NCI-H82 (cell line): ENCODE measurements at places on chromosomes 2 and 18.

- DNase-seq: no peak
Observed at GRCh38 chr2:212488611-212489010, 50.0 kb downstream of the ERBB4 start.

DNA sequence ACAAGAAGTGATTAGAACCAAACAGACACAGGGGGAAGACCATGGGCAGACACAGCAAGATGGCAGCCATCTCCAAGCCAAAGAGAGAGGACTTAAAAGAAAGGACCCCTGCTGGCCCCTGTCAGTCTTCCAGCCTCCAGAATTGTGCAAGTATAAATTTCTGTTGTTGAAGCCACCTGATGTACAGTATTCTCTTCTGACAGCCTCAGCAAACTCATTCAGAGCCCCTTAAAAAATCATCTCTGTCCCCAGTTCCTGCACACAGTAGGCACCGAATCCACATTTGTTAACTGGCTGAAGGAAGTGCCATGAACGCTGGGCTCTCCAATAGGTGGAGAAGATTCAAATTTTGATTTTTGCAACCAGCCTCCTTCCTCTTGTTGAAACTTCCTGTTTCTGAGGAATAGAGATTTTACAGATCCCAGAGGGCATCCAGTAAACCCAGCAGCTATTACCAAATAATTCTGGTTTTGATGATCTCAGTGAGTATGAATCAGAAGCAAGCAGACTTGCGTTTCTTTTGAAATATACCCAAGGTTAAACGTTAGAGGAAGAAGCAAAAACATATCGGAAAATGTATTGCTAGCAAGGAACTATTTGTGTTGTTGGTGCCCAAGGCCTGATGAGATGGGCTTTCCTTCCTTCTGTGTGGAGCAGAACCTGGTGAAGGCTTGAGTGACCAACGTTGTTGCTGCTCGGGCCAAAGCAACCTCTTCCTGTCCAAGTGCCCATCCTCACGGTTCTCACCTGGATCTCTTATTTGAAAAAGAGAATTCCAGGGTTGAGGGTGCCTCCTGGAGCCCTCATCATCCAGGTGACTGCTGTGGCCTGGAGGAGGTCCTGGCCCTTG is 47.7 kb upstream of the PLB1 start:
- no peak for DNase-seq

GRCh38 chr18:33356735-33357134 is 83.8 kb downstream of the CCDC178 start:
- no peak for DNase-seq

DNA sequence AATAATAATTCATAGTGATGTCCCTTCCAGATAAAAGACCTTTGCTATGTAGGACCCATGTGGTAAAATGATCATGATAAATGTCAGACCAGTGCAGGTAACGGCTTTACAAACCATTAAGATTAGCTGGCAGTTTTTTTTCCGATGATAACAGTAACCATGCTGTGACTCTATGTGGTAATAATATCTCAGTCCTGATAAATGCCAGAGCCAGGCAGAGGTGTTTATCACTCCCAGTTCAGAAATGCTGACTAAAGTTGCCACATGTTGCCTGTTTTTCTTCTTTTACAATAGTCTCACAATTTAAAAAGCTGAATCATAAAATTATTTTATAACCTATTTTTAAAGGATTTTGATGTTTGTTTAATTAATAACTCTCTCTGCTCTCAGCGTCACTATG is 565.1 kb downstream of the ARHGAP15 start:
- no peak for DNase-seq

DNA sequence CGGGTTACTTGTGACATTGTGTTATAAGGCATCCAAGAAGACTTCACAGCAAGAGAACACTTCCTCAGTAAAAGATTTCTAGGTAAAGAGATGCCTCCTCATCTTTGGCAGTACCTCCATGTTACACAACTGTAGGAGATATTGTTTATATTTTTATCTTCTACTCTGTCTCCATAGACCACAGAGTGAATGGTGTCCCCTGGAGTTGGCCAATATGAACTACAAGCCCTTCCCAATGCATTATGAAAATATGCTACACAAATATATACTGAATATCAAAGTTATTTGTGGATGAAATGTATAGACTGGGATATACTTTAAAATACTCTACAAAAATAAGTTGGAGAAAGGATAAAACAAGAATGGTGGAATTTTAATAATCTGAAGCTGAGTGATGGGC is 46.7 kb downstream of the MBOAT2 start:
- no peak for DNase-seq

GRCh38 chr2:237662671-237663093 is 35.3 kb downstream of the LRRFIP1 start:
- peak; percentile 96 for DNase-seq

DNA sequence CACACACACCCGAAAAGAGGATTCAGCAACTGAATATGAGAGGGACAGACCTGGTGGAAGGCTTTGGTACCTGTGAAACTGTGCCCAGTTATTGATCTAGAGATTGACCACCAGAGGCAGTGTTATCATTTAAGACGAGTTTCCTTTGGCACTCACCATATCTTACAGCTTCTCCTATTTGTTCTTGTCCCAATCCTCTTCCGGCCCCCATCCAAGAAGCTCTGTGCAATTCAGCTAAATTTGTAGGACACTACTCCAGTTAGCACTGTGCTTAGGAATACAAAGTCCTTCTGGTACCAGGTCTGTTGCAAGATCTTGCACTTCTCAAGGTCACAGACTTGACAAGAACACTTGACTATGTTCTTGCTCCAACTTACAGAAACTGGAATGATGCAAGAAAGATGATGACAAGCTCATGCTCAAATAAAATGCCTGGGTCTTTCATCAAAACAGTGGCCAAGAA is 177.7 kb downstream of the TMEM247 start:
- DNase-seq: peak; percentile 81

DNA sequence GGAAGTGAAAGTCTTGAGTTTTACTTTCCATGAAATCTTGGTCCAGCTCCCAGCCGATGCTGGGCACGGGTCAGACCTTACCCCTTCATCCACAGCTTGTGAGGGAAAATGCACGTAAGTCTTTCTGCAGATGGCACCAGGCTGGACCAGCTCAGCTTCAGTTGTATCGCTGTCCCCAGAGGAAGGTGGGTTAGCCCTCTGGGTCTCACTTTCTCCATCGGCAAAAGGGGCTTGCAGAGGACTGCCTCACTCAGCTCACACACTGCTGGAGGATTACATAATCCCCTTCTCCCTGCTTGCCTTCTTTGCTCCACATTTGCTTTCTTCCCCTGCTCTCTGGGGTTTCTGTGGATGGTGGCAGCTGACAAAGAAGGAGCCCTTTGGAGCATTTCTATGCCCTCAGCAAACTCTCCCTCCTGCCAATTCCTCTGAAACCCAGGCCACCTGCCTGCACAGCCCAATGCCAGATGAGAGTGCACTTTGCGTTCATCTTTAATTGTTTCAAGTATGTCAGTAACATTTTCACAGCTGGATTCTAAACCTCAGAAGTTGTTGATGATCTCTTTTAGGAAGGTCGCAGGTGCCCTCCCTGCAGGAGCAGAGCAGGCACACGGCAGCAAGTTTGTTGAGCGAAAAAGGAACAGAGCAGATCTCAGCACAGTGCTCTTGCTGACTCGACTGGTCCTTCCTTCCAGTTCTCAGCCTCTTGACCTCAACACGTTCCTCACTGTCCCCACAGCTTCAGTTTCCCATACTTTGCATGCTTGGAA is 155.6 kb upstream of the GLI2 start:
- DNase-seq: no peak

- no peak for DNase-seq
Observed at GRCh38 chr2:146544701-146545100, 1300.1 kb upstream of the ACVR2A start.

- no peak for DNase-seq
Observed at GRCh38 chr18:61542596-61542995, 209.4 kb downstream of the CDH20 start.

- no peak for DNase-seq
Observed at GRCh38 chr2:1995584-1995983, 251.3 kb upstream of the PXDN start.

DNA sequence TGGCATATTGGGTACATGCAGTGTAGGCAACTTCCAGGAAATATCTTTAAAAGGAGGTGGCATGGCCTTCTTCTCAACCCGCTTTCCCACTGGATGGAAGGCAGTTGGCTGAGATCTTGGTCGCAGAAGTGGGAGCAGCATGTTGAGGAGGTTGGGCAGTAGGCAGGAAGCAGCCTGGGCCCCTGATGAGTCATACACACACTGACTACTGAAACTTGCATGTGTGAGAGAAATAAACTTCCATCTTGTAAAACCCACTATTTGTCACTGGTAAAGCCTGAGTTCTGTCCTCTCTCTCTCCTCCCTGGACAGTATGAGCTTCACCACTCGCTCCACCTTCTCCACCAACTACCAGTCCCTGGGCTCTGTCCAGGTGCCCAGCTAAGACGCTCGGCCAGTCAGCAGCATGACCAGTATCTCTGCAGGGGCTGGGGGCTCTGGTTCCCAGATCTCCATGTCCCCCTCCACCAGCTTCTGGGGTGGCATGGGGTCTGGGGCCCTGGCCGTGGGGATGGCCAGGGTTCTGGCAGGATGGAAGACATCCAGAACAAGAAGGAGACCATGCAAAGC is 233.8 kb upstream of the SPRED2 start:
- DNase-seq: no peak

GRCh38 chr18:57466745-57467409 is 31.7 kb downstream of the ONECUT2 start:
- no peak for DNase-seq

DNA sequence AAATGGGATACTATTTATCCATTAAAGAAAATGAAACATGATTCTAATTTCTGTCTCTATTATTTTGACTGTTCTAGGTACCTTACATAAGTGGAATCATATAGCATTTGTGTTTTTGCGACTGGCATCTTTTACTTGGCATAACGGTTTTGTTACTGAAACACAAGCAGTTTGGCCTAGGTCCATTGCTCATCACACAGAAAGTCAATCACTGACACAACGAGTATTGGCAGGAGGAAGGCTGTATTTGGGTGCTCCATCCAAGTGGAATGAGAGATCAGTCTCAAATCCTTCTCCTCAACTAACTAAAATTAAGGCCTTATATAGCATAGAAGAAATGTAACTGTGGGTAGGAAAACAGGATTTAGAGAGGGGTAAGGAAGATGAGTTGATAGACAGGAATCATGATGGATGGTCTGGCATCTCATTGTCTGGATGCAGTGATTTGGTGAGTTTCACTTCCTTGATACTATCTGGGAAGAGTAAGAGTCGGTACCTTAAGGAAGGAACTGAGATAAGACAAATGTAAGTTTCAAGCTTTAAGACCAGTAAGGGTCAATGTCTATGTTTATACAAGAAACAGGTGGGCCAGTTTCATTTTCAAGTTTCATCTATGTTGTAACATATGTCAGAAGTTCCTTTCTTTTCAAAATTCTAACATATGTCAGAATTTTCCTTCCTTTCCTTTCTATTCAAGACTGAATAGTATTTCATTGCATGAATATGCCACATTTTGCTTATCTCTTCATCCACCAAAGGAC is 276.9 kb upstream of the RAB6C start:
- DNase-seq: no peak

GRCh38 chr2:119234021-119235019 is 10.7 kb downstream of the STEAP3 start:
- DNase-seq: peak; percentile 69

- no peak for DNase-seq
Observed at GRCh38 chr2:33503002-33503401, 26.6 kb downstream of the RASGRP3 start.

GRCh38 chr2:220999356-220999755 is 572.7 kb downstream of the EPHA4 start:
- DNase-seq: no peak

DNA sequence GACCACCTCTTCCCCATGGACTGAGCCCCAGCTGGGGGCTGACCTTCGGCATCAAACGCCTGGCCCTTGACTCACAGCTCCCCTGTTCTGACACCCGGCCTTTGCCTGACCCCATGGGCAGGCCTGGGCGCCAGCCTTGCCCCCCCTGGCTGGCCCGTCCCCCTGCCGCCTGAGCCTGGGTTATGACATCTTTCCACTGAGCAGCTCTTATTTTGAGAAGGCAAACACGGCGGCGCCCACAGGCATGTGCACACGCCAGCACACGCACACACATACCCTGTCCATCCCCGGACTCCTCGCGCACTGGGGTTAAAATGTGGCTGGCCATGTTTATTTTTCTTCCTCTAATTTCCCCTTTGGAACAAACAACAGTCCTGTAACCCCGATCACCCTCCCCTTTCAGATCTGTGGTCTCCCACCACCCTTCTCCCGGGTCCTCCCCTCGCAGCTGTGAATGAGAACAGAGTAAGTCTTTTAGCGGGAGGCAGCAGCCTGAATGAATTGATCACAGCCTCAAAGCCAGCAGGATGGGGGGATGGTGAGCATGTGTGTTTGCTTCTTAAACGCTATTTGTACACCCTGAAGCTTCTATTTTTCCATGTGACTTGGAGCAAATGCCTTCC is 11.8 kb upstream of the ATOH8 start:
- DNase-seq: peak; percentile 94

GRCh38 chr2:120851116-120851773 is 115.6 kb downstream of the GLI2 start:
- DNase-seq: no peak

- no peak for DNase-seq
Observed at GRCh38 chr2:120859128-120859527, 123.5 kb downstream of the GLI2 start.

DNA sequence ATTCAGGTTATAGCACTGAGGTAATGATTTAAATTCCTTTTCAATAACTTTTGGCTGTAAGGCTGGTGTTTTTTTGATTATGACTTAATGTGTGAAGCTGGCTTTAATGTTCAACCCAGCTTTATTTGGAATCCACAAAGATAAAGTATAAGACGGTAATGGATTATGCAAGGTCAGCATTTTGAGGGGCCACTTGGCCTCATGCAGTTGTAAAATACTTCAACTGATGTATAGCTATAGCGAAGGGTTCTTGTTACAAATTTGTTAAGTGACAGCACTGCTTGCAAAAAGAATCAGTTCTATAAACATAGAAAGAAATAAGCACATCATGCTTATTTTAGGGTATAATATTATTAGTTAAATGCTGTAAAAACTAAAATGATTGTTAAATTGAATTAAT is 36.6 kb downstream of the LRP1B start:
- no peak for DNase-seq

DNA sequence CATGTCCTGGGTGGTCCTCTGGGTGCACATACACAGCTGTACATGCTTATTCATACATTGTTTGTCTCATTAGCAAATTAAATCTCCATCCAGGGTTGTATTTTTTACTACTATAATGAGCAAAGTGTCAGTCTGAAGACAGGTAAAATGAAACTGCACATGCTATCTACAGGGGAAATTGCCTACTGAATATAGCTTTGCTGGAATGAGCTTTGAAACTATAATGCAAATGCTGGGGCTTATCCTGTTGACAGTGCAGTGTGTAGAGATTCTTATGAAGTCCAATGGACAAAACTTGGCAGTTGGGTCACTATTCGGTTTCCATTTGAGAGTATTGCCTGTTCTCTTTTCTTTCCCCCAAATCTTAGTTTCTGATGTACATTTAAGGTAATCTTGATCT is 292.8 kb upstream of the LRP1B start:
- no peak for DNase-seq

GRCh38 chr18:48376934-48377333 is 32.2 kb downstream of the ZBTB7C start:
- no peak for DNase-seq
